ENCODE measurements at places on chromosomes 3 and 15.

DNA sequence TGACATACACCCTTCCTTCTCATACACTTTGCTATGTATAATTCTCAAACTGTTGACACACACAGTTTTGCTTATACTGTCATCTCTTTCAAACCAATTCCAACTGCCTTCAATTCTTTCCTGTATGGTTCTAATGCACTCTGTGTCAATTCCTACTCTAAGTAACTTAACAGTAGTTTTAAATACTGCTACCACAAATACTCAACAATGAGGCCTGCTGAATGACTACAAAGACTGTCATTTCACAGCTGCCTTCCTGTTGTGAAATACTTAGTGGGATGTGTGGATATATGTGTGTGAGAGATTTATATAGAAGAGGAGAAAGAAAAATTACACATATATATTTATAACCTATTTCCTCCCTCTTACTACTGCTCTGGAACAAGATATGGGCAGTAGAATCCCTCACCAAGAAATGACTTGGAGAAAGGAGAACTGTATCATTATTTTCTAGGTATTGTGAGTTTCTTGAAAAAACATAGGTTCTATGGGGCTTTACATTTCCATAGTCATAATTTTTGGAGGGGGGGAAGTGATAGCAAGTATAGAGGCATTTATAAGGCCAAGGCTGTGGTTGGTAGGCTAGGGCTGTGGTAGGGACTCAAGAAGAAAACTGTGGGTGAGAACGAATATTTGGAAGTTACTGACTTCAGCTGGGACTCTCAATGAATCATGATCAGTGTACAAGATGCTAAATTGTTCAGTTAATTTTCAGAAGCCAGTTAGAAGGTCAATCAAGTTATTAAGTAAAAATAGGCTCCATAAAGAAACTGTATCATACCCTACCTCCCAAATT lies 88.7 kb downstream of the ANKRD28 start:
- no peak for DNase-seq

- no peak for DNase-seq
These were observed 3.5 kb downstream of the GABRA5 start for GRCh38 chr15:26870346-26870745.

DNA sequence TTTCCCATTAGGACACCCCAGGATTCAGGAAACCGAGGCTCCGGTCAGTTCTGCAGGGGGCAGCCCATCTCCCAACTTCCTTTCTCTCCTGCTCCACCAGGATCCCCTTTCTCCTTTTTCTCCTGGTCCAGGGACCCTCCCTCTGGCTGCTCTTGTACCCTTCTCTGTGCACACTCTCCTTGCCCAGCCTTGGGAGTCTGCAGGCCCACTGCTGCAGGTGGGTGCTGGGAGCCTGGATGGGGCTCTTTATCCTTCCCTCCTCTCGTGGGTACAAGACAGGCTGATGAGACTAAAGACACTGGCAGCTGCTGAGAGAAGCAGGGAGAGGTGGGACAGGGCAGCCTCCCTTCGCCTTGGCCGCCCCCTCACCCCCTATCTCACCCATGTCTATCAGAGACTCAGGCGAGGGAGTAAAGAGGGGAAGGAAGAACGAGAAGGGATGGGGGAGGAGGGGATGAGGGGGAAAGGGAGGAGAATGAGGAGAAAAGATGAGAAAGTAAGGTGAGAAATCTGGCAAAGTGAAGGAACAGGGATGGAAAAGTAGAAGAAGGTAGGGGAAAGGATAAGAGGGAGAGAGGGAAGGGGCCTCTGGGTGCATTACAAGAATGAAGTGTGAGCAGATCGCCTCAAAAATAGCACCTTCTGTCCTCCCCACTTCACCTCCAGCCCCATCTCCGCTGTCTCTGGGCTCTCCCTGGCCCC lies 45.2 kb downstream of the ITGA11 start:
- no peak for DNase-seq

DNA sequence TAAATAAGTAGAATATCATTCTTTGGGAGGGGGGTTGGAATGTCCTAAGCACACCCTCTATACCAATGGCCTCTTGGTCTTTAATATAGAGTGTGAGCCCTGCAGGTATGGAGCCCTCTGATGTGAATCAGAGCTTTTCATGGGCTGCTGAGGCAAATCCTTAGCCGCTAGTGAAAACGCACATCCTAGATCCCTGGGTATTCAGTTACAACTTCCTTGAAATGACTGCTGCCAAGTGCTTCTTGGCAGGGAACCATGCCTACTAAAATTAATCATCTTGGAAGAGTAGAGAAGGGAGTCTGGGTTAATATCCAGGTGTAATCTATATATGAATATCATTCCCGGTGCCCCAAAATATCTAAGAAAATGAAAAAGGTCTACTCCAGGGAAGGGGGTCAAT lies 109.1 kb downstream of the POLQ start:
- no peak for DNase-seq

DNA sequence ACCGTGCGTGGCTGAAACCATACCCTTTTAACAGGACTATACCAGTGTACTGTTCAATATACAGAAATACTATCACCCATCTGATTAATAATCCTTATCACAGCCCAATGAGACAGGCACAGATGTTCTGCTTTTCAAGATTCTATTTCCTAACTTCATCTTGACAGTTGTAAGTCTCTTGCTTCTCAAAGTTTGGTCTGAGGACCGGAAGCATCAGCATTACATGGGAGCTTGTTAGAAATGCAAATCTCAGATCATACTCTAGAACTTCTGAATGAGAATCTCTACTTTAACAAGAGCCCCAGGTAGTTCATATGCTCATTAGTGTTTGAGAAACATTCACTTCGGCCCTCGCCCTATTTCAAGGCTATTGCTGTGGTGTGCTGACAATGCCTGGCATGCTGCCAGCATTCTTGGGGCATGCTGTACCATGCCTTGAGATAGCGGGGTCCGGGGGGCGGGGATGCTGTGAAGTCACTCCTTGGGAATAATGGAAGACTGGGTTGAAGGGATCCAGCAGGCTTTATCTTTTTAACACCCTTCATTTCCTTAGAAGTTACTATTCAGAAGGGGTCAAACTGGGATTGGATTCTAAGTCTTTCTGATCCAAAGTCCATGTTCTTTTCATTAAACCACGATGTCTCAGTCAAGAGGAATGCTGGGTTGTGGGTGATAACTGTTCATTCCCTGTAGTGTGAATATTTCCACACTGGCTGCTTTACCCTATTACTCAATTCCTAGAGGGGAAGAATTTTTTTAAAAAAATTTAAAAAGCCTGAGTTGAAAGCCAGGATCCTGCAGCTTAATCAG lies 194.7 kb downstream of the LPP start:
- no peak for DNase-seq

GRCh38 chr3:147387885-147388699 lies 18.3 kb downstream of the ZIC4 start:
- no peak for DNase-seq

DNA sequence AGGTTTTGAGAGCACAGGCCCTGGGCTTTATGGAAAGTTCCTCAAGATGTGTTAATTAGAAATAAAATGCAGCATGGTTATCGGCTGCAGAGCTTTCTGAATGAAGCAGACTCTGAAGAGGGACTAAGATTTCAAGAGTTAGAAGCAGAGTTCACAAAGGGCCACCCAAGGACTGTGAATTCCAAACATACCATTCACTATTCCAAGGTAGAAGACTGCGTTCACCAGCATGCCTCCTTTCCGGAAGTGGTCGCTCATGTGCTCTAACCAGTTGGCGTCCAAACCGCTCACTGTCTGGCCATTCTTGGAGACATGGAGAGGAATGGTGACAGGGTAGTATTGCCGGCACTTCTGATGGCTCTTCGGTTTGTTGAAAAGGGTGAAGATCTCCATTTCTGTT lies 104.9 kb downstream of the OXNAD1 start:
- no peak for DNase-seq

GRCh38 chr3:87127281-87127680 lies 99.8 kb upstream of the CHMP2B start:
- DNase-seq, result no peak

GRCh38 chr3:127423856-127424765 lies 136.3 kb upstream of the PRR20G start:
- peak; percentile 47 for DNase-seq

DNA sequence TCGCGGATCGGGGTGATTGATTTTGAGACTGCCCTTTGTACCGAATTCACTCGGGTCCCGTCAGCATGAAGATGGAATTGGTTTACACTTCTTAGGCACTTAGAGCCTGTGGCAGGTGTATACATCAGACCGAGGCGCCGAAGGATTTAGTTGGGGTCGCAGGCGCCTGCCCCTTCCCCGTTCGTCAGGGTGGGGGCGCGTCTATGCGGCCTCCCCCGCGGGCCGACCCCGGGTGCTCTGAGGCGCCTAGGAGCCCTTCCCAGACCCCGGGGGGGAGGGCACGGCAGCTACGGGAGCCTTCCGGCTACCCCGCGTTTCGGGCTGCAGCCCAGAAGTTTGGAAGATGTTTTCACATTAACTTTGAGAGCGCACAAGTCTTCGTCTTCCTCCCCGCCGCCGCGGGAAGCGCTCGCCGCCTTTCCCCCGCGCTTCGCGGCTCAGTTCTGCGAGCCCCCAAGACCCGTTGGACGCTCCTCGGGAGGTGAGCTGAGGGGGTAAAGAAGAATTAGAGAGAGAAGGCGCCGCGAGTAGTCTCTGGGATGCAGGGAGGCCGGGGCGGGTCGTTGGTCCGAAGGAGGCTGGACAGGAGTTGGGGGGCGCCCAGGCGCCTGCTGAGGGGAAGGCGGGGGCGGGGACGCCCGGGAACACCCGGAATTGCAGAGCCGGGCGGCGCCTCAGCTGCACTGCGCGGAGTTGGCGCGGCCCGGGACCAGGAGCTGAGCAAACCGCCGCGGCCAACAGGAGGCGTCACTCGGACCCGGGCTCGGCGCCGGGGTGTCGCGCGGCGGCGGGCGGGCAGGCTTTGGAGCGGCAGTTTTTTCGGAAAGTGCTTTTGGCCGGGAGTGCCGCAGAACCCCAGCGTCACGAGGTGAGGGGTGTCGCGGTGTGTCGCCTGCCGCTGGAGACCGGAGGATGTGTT lies 780 bp downstream of the TIPARP start:
- DNase-seq, result peak; percentile 71

- DNase-seq, result no peak
These were observed 20.5 kb downstream of the RBP2 start for GRCh38 chr3:139455855-139456254.

GRCh38 chr3:112585782-112586181 lies 23.9 kb downstream of the SLC35A5 start:
- no peak for DNase-seq

DNA sequence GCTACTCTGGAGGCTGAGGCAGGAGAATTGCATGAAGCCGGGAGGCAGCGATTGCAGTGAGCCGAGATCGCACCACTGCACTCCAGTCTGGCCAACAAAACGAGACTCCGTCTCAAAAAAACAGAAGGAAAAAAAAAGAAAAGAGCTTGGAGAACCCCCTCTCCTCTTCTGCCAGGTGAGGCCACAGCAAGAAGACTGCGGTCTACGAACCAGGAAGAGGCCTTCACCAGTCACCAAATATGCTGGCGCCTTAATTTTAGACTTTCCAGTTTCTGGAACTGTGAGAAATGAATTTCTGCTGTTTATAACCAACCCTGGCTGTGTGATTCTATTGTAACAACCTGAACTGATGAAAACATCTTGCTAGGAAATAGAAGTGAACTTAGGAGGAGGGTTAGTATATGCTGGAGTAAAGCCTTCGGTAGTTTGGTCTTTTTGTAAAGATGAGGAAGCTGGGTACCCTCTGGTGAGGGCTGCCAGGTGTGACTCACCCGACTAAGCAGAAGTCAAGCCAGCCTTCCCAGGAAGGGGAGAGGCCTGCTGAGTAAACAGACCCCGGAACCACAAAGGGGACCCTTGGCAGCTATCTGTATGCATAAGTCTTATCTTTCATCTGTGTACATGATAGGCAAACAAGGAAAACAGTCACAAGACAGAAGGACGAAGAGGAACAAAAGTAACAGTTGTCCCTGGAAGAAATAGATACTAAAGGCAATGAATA lies 78.7 kb downstream of the KLF13 start:
- DNase-seq, result no peak

GRCh38 chr3:62403765-62404164 lies 30.4 kb upstream of the FEZF2 start:
- DNase-seq, result no peak

DNA sequence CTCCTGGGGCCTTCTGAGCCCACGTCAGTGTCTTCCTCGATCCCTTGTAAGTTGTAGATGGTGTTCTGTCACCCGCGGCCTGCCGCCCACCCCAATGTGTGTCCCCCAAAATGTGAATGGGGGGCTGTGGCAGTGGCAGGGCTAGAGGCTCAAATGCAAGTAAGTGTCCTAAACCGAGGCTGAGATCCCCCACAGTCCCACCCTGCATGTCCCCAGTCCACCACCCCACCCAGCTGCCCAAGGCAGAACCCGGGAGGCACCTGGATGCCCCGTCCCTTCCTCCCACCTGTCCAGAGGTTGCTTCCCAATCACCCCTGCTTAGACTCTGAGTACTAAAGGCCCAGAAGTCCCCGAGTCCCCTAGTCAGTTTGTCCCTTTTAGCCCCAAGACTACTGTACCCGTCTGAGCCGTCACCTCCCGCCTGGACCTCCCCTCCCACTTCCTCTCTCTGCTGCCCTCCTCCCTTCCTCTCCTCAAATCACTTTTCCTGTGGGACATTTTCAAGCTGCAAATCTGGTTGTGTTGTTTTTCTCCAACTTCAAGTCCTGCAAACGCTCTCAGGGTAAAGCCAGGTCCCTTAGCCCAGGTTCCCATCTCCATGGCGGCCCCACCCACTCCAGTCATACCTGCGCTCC lies 11.8 kb upstream of the PLXND1 start:
- DNase-seq, result no peak

DNA sequence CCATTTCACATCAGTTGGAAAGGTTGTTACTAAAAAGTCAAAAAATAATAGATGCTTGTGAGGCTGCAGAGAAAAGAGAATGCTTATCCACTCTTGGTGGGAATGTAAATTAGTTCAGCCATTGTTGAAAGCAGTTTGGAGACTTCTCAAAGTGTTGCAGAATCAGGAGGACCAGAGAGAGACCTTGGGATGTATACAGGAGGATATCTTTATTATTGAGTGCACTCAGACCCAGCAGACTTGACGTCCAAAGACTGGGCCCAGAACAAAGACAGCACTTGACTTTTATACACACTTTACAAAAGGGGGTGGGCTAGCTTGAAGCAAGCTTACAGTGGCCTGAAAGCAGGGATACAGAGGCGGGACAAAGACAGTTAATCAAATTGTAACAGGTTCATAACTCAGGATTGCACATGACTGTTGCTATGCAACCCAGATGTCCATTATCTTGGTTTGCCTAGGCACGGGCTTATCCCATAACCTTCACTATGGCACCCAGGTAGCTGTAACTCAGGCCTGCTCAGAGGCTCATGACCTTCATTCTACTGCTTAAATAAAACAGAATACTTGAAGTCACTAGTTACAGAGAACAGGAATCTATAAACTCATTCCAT lies 127.7 kb downstream of the SPATA16 start:
- no peak for DNase-seq

GRCh38 chr3:32492684-32493436 lies 9.8 kb downstream of the CMTM6 start:
- DNase-seq, result no peak
